ENCODE measurements at places on chromosomes 5 and 9.

DNA sequence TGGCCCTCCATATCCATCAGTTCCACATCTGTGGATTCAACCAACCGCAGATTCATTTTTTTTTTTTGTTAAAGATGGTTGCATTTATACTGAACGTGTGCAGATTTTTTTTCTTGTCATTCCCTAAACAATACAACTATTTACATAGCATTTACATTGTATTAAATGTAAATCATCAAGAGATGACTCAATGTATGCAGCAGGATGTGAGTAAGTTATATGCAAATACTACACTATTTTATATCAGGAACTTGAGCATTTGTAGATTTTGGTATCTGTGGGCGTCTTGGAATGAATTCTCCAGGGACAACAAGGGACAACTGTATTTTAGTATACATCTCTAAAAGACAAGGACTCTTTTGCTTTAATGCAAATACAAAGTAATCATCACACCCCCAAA lies 299.2 kb upstream of the ZNF608 start:
- DNase-seq = no peak
- no peak overlapping the region for H3K27ac ChIP-seq
- H3K4me3 ChIP-seq = no peak overlapping the region
- no peaks in the 10 kb centered on the region for H3K36me3 ChIP-seq
- no peaks in the 10 kb centered on the region for H3K27me3 ChIP-seq

- H3K27me3 ChIP-seq = no peaks in the 10 kb centered on the region
- H3K4me3 ChIP-seq = no peak overlapping the region
- no peak for DNase-seq
- peaks cover 8% of the 10 kb centered on the region for H3K4me1 ChIP-seq
Observed at GRCh38 chr9:123217128-123217654, 51.2 kb downstream of the STRBP start.

GRCh38 chr9:126443144-126443543 lies 116.5 kb downstream of the MVB12B start:
- no peak overlapping the region for H3K4me3 ChIP-seq
- no peak overlapping the region for H3K27ac ChIP-seq
- peaks cover 8% of the 10 kb centered on the region for H3K4me1 ChIP-seq
- no peak for DNase-seq
- peaks cover 10% of the 10 kb centered on the region for H3K27me3 ChIP-seq
- no peaks in the 10 kb centered on the region for H3K36me3 ChIP-seq

DNA sequence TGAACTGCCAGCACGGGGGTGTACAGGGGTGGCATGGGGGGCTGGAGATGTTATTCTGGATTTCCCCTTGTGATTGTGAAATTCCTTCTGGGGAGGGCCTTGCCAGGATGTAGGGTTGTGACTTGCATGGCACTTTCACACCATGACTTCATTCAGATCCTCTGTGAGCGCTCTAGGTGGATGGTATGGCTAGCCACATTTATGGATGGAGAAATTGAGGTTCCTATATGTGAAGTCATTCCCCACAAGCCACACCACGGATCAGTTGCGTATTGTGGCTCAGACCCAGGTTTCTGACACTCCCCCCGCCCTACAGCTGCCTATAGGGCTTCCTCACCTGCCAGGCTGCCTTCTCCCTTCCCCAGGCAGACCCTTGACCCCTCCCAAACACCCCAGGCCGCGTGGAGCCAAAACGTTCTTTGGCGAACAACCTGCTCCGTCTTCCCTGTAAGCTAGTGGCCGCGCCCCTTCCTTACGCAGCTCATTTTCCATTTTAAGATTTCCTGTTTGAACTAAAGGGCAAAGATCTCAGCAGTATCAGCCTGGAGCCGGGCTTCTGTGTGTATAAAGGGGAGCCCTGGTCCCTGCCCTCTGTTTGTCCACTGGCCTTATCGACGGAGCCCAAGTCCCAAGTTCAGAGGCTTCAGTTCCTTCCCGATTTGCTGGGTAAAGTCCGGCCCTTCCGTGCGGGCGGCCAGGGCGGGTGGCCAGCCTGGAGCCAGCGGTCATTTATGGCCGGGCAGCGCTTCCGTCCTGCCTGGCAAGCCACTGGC lies 97.8 kb upstream of the KLF4 start:
- H3K4me1 ChIP-seq = no peaks in the 10 kb centered on the region
- H3K4me3 ChIP-seq = no peak overlapping the region
- no peaks in the 10 kb centered on the region for H3K36me3 ChIP-seq
- peaks cover 1% of the 10 kb centered on the region for H3K27me3 ChIP-seq
- DNase-seq = no peak
- H3K27ac ChIP-seq = no peak overlapping the region

GRCh38 chr9:29778281-29778849 lies 2205.1 kb upstream of the C9orf72 start:
- H3K27ac ChIP-seq = no peak overlapping the region
- no peaks in the 10 kb centered on the region for H3K36me3 ChIP-seq
- no peak for DNase-seq
- H3K4me1 ChIP-seq = no peaks in the 10 kb centered on the region
- H3K27me3 ChIP-seq = no peaks in the 10 kb centered on the region

GRCh38 chr9:37027582-37028419 lies 6.3 kb downstream of the PAX5 start:
- peak overlapping the region; percentile 36 for H3K27ac ChIP-seq
- peak; percentile 80 for DNase-seq
- H3K4me3 ChIP-seq = peak overlapping the region; percentile 70
- peaks cover 87% of the 10 kb centered on the region for H3K27me3 ChIP-seq
- peaks cover 8% of the 10 kb centered on the region for H3K4me1 ChIP-seq

DNA sequence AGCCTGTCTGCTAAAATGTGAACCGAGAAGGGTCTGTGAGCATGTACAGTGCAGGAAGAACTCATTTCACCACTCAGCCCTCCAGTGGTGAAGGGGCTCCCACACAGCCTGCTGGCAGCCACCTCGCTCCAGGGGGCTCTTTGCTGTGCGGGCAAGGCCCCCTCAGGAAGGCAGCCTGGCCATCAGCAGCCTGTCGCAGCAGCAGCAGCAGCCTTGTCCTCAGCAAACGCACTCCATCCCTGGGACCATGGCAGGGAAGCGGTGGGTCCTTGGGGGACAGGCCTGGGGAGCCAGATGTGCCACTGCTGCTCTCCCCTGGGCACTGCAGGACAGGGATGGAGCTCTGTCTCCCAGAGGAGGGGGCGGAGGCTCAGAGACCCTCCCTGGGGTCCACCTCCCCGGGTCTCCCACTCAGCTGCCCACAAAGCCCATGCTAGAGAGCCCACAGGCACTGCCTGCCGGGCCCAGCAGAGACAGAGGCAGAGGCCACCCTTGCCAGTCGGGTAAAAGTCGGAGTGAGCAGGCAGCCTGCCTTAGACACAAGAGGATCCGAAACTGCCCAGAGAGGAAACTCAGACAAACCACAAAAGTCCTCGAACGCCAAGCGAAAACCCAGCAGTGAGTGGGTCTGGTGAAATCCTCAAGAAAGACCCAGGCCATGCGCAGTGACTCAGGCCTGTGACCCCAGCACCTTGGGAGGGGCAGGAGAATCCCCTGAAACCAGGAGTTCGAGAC lies 8.0 kb downstream of the BRD3 start:
- H3K4me1 ChIP-seq = no peaks in the 10 kb centered on the region
- H3K36me3 ChIP-seq = no peaks in the 10 kb centered on the region
- no peaks in the 10 kb centered on the region for H3K27me3 ChIP-seq

- H3K27me3 ChIP-seq = no peaks in the 10 kb centered on the region
- H3K4me1 ChIP-seq = no peaks in the 10 kb centered on the region
- H3K36me3 ChIP-seq = no peaks in the 10 kb centered on the region
- H3K4me3 ChIP-seq = no peak overlapping the region
Observed at GRCh38 chr9:23582836-23583235, 243.2 kb downstream of the ELAVL2 start.

DNA sequence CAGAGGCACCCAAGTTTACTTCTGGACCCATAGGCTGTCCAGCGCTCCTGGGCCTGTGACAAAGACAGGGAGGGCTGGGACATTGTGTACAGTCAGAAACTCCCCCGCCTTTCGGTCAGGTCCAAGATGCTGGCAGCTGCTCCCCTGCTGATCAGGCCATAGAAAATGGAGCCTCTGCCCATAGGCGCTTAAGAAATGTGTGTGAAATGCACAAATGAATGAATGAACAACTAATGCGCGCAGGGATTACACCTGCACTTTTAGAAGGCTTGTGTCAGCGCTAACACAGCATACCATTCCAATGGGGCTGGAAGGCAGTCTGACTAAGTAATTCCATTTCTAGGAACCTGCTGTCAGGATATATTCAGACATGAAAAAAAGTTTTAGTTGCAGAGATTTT lies 16.3 kb downstream of the PTPN3 start:
- H3K4me3 ChIP-seq = no peak overlapping the region
- H3K36me3 ChIP-seq = peaks cover 3% of the 10 kb centered on the region
- no peak overlapping the region for H3K27ac ChIP-seq
- DNase-seq = no peak
- H3K27me3 ChIP-seq = peaks cover 8% of the 10 kb centered on the region
- peaks cover 44% of the 10 kb centered on the region for H3K4me1 ChIP-seq

- no peaks in the 10 kb centered on the region for H3K4me1 ChIP-seq
- DNase-seq = no peak
- H3K36me3 ChIP-seq = no peaks in the 10 kb centered on the region
- no peak overlapping the region for H3K4me3 ChIP-seq
- no peak overlapping the region for H3K27ac ChIP-seq
Observed at GRCh38 chr5:172574871-172575223, 66.2 kb upstream of the NEURL1B start.

DNA sequence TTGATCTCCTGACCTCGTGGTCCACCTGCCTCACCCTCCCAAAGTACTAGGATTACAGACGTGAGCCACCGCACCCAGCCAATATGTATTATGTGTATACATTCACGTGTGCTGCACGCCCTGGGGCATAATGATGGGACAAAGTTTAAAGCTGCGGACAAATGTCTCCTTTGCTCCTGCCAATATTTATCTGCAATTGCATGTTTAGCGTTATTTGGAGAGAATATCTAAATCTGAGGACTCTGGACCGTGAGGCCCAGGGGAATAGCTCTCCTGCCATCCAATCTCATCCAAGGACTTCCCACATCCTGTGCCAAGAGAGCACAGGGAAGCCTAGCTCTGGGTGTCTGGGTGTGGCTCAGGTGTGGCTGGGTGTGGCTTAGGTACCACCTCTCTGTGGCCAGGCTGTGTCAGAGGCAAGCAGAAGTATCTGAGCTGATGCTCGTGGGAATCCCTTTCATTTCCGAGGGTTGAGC lies 6.9 kb upstream of the BOD1 start:
- DNase-seq = no peak
- peaks cover 15% of the 10 kb centered on the region for H3K27me3 ChIP-seq
- no peaks in the 10 kb centered on the region for H3K36me3 ChIP-seq
- H3K27ac ChIP-seq = no peak overlapping the region
- peaks cover 7% of the 10 kb centered on the region for H3K4me1 ChIP-seq

DNA sequence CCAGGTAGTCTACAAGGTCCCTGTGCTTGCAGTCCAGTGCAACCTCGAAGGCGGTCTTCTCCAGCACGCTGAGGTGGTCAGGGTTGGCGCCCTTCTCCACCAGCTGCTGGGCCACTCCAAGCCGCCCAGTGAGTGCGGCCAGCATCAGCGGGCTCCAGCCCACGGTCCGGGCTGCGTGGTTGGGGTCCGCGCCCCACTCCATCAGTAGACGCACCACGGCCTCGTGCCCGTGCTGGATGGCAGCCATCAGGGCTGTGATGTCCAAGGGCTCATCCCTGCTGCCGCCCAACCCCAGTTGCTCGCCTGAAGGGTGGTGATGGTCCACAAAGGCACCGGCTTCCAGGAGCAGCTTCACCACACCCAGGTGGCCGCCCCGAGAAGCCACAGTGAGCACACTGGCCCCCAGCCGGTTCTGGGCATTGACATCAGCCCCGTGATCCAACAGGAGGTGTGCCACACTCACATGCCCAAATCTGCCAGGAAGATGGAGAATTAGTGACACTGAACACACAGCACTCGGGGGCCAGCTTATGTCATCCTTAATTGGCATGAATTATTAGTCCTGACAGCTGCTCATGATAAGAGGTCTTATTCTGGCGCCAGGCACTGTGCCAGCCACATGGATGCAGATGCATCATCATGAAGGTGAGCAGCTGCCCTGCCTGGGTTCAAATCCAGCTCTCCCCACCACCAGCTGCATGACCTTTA lies 6.1 kb downstream of the ANKS6 start:
- no peaks in the 10 kb centered on the region for H3K36me3 ChIP-seq
- no peak overlapping the region for H3K4me3 ChIP-seq
- DNase-seq = no peak
- H3K4me1 ChIP-seq = peaks cover 9% of the 10 kb centered on the region
- H3K27ac ChIP-seq = no peak overlapping the region
- peaks cover 6% of the 10 kb centered on the region for H3K27me3 ChIP-seq

DNA sequence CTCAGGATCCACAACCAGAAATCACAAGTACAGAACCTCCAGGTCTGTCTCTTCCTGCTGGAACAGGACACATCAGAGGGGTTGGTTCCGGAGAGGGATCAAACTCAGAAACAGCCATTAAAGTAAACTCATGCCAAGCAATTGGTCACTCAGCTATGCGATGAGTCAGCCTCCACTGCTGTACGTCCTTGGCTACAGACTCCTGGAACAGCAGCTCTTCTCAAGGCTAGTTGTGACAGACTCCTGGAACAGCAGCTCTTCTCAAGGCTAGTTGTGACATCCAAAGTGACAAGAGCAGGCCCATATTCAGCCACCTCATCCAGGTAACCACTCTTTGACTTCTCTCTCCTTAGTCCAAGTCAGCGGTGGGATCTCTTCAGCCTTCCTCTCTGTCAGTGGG lies at the start of gene SPINK13:
Gene SPINK13 (plus strand): TSS at position 229 of the 400 bp plus-strand sequence. CDS start 1,279 bp downstream, outside the sequence.
- H3K4me1 ChIP-seq = no peaks in the 10 kb centered on the region
- peaks cover 2% of the 10 kb centered on the region for H3K27me3 ChIP-seq
- H3K27ac ChIP-seq = no peak within 1 kb of the TSS
- H3K4me3 ChIP-seq = no peak within 1 kb of the TSS
- no peaks in the 10 kb centered on the region for H3K36me3 ChIP-seq

Data from activated T-helper 1 cell treated with anti-CD3 and anti-CD28 coated beads, Interleukin-12 subunit alpha, Interleukin-12 subunit beta, Interleukin-2, Interleukin-4 antibody, amounts not matched to agents 30 ng/mL and 10 ng/mL and 1 ng/mL, durations not matched to agents 14 hours and 24 hours and 36 hours (primary cell).